ENCODE measurements at places on chromosomes 1 and 21. TPM values are rescaled to one million over a fixed set of nuclear protein-coding genes. Genes with fewer than 3 reads are reported as not detected.

The TMEM200B gene
- not detected for total RNA-seq

The NHLH1 gene
- 0.34 TPM for total RNA-seq

The MYOG gene
- not detected for total RNA-seq

The CASQ1 gene
- not detected for total RNA-seq

The PAQR6 gene
- 3.4 TPM for total RNA-seq

The UTS2 gene
- total RNA-seq = not detected

The U2AF1 gene
- total RNA-seq = 82.3 TPM

The TMEM82 gene
- total RNA-seq = not detected

The IL22RA1 gene
- total RNA-seq = 7.3 TPM

The CD101 gene
- 0.45 TPM for total RNA-seq

The NTMT2 gene
- not detected for total RNA-seq

The NR1I3 gene
- not detected for total RNA-seq

The LRRC38 gene
- not detected for total RNA-seq

The FAM43B gene
- total RNA-seq = 4.6 TPM

The TARBP1 gene
- total RNA-seq = 11.6 TPM

The OR2T2 gene
- total RNA-seq = not detected

The TAS1R1 gene
- not detected for total RNA-seq

The CLIC6 gene
- not detected for total RNA-seq

The MRPS15 gene
- total RNA-seq = 80.9 TPM

The CLEC20A gene
- total RNA-seq = not detected

The CCDC185 gene
- not detected for total RNA-seq

The AKNAD1 gene
- 1.2 TPM for total RNA-seq

The PAPPA2 gene
- total RNA-seq = not detected

The AIM2 gene
- total RNA-seq = not detected

The KLF17 gene
- 0.27 TPM for total RNA-seq

The ZNF683 gene
- total RNA-seq = not detected

The KLHL17 gene
- 21.5 TPM for total RNA-seq

The GJC2 gene
- total RNA-seq = 0.66 TPM

The PLEKHA6 gene
- total RNA-seq = 21.5 TPM

The FAM163A gene
- total RNA-seq = not detected

The NPHS2 gene
- not detected for total RNA-seq
